Upper lobe of right lung (tissue), 1 donor: ENCODE measurements at places on chromosomes 3 and 15. TPM values are rescaled to one million over a fixed set of nuclear protein-coding genes. Genes with fewer than 3 reads are reported as not detected.

XXYLT1 gene
- total RNA-seq: 9.8 TPM

OSTN gene
- not detected for total RNA-seq

TRIM71 gene
- 2.2 TPM for total RNA-seq

DNA sequence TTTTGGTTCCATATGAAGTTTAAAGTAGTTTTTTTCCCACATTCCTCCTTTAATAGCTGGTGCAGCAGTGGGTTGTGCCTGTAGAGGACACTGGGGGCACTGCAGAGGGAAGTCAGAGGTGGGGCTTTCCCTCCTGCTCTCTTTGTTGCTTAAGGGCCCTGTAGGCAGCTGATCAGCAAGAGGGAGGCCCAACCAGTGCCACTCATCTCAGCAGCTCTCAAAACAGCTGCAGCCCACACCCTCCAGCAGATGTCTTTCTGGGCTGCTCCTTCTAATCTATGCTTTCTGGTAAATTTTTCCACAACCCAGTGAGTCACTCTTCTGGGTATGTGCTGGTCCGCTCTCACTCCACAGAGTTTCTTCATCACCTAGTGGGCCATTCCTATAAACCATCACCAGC, 263.8 kb downstream of the FEZF2 start:
- no peak for DNase-seq

GRCh38 chr3:196217307-196218154, 1.2 kb downstream of the SLC51A start:
- no peak for DNase-seq

GRCh38 chr15:33234020-33234461, 39.5 kb upstream of the FMN1 start:
- no peak for DNase-seq

DNA sequence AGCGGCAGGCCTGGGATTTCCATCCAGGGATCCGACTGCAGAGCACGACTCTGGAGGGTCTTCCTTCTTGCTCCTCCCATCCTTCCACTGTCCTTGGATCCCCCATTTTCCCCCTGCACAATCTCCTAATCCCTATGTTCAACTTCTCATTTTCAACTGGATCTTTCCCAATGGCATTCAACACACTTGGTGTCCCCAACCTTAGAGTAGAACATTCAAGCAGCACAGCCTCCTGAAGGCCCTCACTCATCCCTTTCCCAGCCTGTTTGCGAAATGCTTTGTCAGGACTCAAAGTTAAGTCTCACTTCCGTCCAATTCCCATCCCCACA, 32.3 kb downstream of the RPN1 start:
- no peak for DNase-seq

- DNase-seq: no peak
These were observed 28.9 kb downstream of the SEC22C start for GRCh38 chr3:42552830-42553229.

DNA sequence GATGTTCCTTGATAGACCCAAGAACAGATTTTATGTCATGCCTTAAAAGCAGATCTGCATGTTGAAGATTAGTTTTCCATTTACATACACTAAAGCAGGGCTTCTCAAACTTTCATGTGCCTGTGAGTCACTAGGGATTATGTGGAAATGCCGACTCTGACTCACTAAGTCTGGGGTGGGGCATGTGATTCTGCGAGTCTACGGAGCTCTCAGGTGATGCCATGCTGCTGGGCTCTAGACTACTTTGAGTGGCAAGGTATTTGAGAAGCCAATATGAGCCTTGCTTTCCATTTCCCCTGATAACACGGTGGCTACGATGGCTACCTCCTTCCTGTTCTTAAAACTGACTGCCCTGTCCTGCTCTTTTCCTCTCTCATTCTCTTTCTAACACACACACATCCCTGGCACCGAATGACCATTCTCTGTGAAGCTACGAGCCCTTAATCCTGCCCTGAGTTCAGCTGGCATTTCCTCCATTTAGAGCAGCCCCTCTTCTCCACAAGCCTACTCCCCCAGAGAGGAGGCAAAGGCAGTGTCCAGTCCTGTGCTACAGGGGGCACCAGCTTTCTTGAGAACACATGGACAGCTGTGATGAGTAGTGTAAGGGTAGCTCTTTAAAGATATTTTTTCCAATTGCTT, 39.7 kb upstream of the PYGO1 start:
- no peak for DNase-seq

- DNase-seq: no peak
These were observed 11.8 kb upstream of the SLC6A11 start for GRCh38 chr3:10804183-10804648.

GRCh38 chr3:72666447-72666755, 181.8 kb downstream of the SHQ1 start:
- DNase-seq: no peak

DNA sequence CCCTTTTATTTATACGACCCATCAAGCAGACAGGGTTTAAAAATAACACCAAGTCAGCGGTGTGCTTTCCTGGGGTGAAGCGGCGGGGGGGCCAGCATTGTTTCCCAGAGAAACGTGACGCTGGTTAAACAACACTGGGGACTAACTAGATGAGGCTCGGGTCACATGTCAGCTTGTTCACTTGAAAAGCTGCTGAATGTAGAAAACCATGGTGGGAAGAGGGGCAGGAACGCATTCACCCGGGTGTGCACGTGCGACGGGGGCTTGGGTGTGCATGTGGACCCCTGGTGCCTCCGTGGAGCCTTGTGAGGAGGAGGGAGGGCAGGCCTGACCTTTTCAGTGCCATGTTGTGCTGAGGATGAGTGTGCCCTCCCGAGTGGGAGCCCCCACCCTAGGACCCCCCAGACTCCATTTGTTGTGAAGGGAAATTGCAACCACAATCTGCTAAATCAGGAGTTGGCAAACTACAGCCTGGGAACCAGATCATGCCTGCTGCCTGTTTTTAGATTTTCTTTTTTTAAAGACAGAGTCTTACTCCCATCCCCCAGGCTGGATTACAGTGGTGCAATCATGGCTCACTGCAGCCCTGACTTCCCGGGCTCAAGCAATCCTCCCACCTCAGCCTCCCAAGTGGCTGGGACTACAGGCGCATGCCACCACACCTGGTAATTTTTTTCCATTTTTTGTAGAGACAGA, 70.4 kb upstream of the CMTM7 start:
- no peak for DNase-seq

DNA sequence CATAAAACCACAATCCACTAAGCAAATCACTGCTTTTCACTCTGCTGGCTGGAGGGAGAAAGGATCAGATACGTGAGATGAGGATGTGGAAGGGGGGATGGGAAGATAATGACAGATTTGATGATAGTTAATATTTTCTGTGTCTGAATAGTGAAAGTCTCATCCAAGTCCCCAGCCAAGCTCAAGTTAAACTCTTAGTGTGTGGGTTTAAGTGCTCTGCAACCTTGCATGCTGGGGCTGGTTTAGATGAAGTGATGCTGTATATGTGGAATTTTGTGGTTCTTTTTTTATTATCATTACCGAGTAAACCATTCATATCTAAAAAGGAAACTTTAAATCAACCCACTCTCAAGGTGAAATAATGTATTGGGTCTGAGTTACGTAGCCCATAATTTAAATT, 111.0 kb downstream of the TPRG1 start:
- DNase-seq: no peak

- no peak for DNase-seq
These were observed 249.0 kb downstream of the TLE3 start for GRCh38 chr15:69848551-69849231.

DNA sequence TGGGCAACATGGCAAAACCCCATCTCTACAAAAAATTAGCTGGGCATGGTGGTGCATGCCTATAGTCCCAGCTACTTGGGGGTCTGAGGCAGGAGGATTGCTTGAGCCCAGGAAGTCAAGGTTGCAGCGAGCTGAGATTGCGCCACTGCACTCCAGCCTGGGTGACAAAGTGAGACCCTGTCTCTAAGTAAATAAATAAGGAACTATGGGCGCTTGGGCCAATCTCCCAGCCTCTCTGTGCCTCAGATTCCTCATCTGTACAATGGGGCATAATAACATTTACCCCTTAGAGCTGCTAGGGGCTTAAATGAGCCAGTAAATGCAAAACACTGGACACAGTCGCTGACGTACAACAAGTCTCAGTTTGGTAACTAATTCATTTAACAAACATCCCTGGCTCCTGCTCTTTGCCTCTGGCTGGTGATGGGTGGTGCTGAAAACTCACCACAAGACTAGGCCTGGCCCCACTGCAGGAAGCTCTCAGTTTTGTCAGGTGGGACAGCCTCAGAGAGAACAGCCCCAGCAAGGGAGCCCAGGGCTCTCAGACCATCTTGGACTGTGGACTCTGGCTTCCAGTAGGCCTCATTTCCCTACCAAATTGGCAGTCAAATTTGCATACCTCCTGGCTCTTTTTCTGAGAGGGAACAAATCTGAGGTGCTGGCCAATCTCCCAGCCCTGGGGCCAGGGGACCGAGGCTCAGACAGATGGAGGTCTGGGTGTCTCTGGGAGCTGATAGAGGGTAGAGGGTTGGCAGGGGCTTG, 6.4 kb upstream of the TBC1D2B start:
- no peak for DNase-seq

DNA sequence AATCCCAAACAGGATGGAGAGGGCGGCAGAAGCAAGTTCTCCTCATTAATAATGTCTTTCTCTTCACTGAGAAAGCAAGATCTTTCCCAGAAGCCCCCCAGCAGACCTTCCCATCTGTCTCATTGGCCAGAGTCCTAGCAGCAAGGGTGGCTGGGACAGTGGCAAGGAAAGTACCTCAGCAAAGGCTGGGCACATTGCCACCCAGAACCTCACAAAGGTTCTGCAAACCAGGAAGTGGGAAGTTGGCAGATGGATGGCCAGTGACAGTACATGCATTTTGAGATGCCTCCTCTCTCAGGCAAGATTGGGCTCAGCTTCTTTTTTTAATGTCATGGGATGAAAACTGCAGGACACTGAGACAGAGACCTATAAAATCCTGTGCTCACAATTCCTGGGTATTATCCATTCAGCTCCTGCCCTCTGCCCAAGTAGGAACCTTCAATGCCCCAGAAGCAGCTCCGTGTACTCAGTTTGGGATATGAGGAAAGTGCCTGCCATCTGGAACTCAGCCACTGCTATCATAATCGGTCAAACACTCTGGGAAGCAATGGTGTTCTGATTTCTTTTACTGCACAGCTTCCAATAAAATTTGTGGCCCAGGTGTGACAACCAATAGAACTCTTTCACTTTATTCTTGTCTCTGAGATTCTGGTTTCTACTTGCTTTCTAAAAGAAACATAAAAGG, 25.5 kb downstream of the DPH3 start:
- no peak for DNase-seq

DNA sequence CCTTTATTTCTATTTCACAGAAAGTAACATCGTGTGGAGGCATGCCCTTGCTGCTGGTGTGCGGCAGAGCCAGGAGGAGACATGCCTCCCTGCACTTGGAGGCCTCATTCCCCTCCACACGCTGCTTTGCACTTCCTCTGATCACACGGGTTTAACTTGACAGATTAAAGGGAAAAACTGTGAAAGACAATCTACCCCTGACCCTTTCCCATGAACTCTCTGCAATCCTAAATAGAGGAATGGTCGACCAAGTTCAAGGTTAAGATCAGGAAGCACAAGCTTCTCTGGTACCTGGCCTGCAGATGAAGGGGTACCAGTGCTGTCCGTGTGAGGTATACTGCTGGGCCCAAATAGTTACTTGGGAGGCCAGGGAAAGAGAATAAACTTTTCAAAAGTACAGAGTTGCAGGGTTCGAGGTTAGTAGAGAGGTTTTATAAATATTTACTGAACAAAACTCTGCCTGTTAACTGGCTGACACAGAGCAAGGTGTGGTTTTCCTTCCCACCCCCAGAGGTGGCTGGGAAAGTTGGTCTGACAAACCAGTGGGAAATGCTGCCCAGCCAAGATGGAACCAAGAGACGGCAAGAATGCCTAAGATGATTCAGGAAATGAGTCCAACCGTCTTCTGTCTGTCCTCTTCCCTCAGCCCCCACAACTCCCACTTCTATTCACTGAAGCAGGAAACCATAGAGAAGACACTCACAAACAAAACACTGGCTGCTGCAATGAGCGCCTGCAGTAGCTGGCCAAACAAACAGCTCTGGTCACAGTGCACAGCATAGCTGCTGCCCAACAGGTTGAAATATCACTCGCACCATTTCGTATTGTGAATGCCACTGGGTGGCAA, 79.6 kb downstream of the IGF2BP2 start:
- DNase-seq: no peak

DNA sequence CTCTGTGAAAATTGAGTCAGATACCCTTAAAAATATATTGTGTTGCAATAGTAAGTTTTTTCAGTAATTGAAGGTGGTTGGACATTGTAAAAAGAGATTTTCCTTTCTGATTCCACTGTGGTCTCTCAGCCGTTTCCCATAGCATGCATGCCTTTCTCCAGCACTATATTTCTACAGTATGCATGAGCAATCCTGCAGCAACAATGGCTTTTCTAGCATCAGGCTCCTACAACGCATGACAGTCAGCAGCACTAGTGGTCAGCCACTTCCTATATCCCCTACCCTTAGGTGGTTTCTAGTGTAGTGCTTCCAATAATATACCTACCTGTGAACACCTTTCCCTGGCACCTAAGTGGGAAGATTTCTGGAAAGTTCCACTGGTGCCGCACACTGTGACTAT, 55.4 kb upstream of the SNRPN start:
- DNase-seq: no peak

DNA sequence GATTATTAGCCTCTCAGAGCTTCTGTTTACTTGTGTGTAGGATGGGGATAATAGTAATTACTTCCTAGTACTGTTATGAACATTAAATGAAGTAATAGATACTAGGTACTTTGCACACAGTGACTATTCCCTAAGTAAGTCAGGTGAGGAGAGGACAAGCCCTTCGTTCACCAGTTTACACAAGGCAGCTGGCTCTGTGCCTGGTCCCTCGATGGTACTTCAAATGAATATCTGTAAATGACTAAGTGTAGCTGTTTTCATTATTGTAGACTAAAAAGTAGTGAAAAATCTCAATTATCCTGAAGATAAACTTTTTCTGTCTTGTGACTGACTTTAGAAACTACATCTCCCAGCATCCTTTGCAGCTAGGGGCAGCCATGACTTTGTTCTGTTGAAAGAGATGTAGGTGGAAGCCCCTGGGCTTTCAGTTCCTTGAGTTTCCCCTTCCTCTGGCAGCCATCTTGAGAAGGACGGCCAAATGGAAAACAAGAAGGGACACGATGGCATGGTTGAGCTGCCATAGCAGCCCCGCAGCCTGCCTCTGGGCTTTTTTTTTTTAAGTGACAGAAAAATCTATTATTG, 11.7 kb upstream of the WNT7A start:
- DNase-seq: no peak

DNA sequence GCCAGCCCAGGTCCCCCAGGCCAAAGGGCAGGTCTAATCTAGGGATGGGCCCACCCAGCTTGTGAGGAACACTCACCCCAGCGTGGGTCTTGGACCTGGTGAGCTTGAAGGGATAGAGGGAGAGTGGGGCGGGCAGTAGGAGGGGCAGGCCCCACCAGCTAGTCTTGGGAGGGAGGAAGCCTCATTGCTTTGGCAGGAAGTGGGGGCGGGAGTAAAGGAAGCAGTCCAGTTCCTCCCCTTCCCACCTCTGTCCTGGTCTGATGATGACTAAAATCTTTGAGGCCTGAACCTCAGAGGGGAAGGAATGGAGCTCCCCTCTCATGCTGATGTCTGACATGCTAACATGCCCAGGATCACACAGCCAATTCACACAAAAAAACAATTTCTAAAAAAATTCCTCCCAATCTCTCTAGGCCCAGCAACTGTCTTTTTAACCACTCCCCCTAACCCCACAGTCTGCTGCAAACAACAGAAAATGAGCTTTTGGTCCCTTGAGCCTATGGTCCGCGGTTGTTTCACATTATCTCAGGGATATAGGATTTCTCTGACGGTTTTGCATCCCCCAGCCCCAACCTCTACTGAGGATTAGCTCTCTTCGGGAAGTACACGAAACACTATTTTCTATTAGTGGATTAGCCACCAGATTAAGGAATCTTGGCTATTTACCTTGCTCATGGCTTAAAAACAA, 30.7 kb upstream of the DUSP7 start:
- DNase-seq: peak; percentile 69

- peak; percentile 67 for DNase-seq
These were observed 36.0 kb upstream of the IDH2 start for GRCh38 chr15:90138071-90138833.
